Diencephalon (tissue), 1 donor: ENCODE measurements at places on chromosomes 7 and 10. TPM values are rescaled to one million over a fixed set of nuclear protein-coding genes. Genes with fewer than 3 reads are reported as not detected.

Gene GBF1
- 31.8 TPM for total RNA-seq

Gene CASD1
- total RNA-seq = 117 TPM

Gene SFTPA1
- not detected for total RNA-seq

Gene TMEM26
- 1.8 TPM for total RNA-seq

Gene NAMPT
- total RNA-seq = 69.0 TPM

Gene PTPRN2
- 84.9 TPM for total RNA-seq

Gene WIPF3
- 6.9 TPM for total RNA-seq

Gene ADGRA1
- total RNA-seq = 12.0 TPM

Gene NRAP
- total RNA-seq = 0.23 TPM

Gene TRUB1
- 70.4 TPM for total RNA-seq
